ENCODE measurements at places on chromosomes 2 and 18.

DNA sequence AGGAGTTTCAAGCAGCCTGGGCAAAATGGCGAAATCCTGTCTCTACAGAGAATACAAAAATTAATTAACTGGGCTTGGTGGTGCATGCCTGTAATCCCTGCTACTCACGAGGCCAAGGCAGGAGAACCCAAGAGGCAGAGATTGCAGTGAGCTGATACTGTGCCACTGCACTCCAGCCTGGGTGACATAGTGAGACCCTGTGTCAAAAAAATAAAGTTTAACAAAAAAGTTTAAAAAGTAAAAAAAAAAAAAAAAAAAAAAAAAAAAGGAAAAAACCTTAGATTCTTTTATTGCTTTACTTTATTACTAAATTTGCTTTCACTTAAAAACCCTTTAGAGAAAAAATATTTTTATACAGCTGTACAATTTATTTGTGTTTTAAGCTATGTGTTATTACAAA, 10.7 kb downstream of the CREB1 start:
- no peak for DNase-seq

DNA sequence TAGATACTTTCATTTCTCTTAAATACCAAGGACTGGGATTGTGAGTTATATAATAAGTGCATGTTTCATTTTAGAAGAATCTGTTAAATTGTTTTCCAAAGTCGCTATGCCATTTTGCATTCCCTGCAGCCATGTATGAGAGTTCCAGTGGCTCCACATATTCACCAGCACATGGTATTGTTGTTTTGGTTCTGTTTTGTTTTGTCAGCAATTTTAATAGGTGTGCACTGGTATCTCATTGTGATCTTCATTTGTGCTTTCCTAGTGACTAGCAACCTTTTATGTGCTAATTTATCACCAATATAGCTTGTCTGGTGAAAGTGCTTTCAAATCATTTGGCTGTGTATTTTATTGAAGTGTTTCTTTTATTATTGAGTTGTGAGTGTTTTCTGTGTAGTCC, 278.9 kb downstream of the ZNF516 start:
- no peak for DNase-seq

GRCh38 chr2:198077477-198077876, 273.1 kb downstream of the PLCL1 start:
- DNase-seq: no peak

GRCh38 chr18:62828091-62828640, 112.8 kb downstream of the PHLPP1 start:
- no peak for DNase-seq

- DNase-seq: no peak
Observed at GRCh38 chr2:46803547-46803878, 112.1 kb downstream of the MCFD2 start.

DNA sequence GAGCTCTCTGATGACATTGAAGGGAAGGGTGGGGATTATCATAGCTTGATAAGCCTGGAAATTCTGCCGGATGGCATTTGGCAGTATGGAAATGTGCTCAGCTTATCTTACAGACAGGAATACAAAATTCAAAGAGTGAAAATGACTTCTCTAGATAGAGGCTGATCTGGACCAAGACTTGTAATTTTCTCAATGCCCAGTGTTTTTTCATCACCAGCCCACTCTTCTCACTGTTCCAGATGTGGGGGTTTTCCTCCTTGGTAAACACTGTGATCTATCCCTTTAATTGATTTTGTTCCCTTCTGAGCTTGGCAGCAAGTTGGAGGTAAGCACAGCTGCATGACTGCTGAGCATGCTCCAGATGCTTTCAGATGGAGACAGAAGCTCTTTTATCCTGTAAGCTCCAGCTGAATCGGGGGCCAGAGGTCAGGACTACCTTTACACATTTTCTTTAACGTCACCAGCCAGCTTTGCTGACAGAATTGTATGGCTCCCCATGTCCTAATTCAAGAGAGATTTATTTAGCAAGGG, 287.4 kb upstream of the TCF4 start:
- no peak for DNase-seq

DNA sequence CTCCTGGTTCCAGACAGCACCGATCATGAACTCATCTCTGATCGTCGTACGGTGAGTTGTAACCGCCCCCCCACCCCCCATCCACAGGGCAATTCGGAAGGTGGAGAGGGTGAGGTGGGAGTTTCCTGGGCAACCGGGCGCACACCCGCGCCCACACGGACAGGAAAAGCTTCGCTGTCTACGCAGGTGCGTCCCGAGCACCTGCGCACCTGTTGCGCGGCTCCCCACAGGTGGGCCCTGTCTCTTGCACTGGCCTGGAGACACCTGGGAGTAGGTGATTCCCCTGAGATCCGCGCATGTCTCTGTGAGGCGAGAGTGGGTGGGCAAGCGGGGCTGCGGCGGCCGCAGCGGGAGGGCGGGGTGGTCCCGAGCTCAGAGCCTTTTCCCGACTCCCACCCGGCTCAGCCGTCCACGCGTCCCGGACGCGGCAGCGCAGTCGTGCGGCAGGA, 459 bp upstream of the ATP6V1C2 start:
- no peak for DNase-seq

DNA sequence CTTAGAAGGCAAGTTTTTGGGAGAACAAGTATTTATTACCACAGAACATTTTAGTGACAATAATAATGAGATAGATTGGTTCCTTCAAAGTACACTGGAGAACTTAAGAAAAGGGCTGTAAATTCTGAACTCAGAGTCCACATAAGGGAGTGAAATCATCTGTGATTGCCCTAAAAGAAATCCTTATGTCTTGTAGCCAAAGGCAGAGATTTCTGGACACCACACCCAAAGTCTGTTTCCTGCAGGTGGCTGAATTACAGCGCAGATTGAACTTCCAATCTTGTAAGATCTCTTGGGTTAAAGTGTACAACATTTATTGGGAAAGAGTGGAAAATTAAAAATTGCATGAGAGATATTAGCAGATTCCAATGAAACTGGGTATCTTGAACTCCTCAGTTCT, 143.8 kb downstream of the TAF4B start:
- no peak for DNase-seq

DNA sequence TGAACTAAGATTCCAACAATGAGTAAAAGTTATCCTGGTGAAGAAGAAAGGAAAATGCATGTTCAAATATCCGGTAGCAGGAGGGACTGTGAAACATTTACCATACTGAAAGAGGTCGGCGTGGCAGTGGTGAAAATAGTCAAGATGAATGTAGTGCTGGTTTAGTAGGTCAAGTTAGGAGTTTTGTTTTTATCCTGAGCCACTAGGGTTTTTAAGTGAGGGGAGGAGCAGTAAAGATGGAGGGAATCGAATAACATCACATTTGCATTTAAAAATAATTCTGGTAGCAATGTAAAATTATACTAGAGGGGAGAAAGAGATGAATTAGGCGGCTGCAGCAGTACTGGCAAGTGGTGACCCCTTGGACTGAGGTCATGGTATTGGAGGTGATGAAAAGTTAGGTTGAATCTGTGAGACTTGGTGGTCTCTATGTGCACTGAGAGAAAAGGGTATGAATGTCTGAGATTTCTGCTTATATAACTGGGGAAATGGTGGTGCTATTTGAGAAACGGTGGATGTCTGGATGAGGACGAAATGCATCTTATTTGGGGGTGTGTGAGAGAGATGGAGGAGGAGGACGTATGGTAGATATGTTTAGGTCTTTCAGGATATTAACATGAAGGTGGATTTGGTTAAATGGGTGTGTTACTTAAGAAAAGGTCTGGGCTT, 5.9 kb downstream of the VAPA start:
- no peak for DNase-seq

- DNase-seq: no peak
Observed at GRCh38 chr18:66645983-66646382, 42.1 kb upstream of the CDH19 start.

- DNase-seq: no peak
Observed at GRCh38 chr2:12031866-12032265, 285.4 kb downstream of the LPIN1 start.
